ENCODE measurements at places on chromosomes 7 and 10.
A peak's percentile ranks its signal among the peaks of the same experiment; 100 is the strongest.

- peak; percentile 40 for DNase-seq
These were observed 45.2 kb upstream of the SPOCK2 start for GRCh38 chr10:72133517-72133916.

DNA sequence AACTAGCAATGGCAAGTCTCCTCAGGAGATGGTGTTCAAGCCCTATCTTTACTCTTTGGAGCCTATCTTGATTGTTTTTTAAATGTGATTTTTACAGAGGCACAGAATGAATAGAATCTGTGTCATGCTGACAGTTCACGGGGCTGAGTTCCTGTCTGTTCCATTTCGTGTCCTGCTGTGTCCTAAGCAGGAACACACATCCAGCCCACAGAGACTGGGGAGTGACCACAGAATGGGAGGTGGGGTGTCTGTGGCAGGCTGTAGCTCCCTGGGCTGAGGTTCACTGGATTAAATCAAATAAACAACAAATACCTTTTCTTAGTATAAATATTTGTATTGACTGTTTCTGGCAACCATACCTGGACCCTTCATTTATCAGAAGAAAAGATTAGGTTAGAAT, 73.4 kb upstream of the CARD11 start:
- DNase-seq = no peak

DNA sequence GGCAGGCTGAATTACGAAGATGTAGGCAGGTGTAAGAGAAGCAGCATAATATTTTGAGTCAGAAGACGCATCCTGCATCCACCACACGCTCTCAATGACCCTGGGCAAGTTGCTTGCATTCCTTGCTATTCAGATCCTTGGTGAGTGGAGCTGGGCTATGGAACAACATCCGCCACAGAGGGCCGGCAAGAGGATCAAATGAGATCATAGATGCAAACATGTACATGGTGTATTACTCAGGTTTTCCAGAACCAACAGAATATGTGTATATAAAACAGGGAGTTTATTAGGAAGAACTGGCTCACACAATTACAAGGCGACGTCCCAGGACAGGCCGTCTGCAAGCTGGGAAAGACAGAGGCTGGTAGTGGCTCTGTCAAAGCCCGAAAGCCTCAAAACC, 51.5 kb downstream of the ADAM12 start:
- no peak for DNase-seq

DNA sequence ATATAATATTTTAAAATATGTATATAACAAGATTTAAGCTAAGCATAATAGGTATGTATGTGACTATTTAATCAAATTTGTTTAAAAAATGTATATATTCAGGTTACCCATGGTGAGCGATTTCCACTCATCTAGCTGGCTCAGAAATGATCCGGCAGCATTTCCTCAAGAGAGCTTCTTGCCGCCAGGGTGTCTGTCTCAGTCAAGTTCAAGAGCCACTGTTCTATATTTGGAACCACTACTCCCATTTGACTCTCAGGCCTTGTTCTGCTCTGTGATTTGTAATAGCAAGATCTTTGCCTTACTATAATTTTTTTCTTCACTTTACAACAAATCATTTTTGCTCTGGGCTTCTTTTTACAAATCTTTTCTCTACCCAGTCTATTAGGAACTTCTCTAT, 48.7 kb upstream of the CNTNAP2 start:
- no peak for DNase-seq

GRCh38 chr7:152851326-152851725, 91.8 kb downstream of the ACTR3B start:
- no peak for DNase-seq

- DNase-seq = no peak
These were observed 93.6 kb downstream of the HGF start for GRCh38 chr7:81676105-81676811.

DNA sequence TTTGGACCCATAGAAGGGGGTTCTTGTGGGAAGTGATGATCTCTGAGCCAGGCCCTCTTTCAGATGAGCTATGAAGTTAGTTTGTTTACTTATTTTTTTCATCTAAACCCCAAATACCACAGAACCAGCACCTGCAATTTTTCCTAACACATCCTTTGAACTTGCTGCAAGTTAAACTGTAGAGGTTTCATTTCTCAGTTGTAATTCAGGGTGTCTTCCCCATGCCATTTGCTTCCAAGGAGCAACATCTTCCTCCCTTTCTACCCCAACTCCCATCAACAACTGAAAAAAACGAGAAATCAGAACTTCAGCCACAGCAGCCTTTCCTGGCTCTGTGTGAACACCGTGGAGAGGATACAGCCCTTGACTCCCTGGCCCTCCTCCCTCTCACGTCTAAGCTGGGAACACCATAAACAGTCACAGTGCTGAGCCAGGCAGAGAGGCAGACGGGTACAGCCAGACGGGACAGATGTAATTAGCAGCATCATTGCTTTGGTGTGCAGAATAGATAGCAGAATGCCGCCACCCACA, 63.6 kb downstream of the RGS10 start:
- no peak for DNase-seq

GRCh38 chr7:78345979-78346378, 547.4 kb downstream of the PHTF2 start:
- no peak for DNase-seq

GRCh38 chr7:77802557-77803405, 4.2 kb downstream of the PHTF2 start:
- no peak for DNase-seq

GRCh38 chr10:44946205-44946604, 13.4 kb upstream of the RASSF4 start:
- no peak for DNase-seq

DNA sequence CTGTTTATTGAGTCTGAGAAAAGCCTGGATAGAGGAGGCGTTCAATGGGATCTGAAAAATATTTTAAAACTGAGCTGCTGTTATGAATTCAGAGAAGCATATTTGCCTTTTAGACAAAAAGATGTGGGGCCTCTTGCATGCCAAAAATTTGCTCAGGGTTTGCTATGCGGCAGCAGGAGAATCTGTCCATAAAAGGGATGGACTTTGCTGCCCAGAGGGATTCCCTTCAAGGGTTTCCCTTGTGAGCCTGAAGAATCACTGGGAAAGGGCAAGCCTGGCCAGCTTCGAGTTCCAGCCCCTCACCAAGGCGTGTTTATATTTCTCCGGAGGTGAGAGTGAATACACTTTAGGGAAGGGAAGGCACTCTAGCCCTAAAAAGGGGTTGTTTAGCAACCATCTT, 55.5 kb upstream of the CALD1 start:
- no peak for DNase-seq

- peak; percentile 8 for DNase-seq
These were observed 348.2 kb upstream of the C7orf33 start for GRCh38 chr7:148242294-148242821.

DNA sequence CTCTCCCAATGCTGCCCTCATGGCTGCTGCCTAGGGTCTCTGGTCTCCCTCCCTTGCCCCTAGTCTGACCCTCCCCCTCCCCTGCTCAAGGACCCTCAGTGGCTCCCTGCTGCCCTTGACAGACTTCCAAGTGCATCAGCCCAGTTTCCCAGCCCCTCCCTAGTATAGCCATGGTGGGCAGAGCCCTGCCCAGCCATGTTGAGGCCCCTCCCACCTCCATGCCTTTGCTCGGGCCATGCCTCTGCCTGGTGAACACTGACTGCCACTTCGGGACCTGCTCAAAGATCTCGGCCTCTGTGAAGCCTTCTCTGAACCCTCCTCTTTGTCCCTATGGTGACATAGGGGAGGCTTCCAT, 73.2 kb downstream of the MYL10 start:
- no peak for DNase-seq

DNA sequence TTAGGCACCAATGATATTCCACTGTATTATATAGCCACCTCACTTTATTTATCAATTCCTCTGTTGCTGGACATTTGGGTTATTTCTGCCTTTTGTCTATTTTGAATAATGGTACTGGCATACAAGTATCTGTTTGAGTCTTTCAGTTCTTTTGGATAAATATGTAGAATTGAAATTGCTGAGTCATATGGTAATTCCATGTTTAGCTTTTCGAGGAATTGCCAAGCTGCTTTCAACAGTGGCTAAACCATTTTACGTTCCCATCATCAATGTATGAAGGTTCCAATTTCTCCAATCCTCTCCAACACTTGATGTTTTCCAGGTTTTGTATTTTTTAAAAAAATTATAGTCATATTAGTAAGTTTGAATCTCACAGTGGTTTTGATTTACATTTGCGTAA, 42.3 kb downstream of the JMJD1C start:
- no peak for DNase-seq

DNA sequence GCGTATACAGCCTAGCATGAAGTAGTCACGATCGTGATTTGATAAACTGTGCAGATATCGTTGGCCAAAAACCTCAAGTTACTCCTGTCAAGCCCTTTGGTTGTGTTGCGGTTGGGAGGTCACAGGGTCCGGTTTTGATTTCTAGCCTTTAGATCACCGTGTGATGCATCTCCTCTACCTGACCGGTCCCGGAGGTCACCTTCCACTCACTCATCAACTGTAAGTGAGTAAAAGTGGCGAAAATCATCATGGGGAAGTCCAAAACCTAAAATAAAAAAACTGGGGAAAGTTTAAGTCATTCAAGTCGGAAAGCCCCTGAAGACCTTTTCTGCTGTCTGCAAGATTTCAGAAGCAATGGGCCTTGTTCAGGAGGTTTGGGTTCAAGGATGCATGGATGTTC, 62.8 kb downstream of the ADARB2 start:
- no peak for DNase-seq

GRCh38 chr7:68321776-68322496, 1276.3 kb upstream of the AUTS2 start:
- no peak for DNase-seq

DNA sequence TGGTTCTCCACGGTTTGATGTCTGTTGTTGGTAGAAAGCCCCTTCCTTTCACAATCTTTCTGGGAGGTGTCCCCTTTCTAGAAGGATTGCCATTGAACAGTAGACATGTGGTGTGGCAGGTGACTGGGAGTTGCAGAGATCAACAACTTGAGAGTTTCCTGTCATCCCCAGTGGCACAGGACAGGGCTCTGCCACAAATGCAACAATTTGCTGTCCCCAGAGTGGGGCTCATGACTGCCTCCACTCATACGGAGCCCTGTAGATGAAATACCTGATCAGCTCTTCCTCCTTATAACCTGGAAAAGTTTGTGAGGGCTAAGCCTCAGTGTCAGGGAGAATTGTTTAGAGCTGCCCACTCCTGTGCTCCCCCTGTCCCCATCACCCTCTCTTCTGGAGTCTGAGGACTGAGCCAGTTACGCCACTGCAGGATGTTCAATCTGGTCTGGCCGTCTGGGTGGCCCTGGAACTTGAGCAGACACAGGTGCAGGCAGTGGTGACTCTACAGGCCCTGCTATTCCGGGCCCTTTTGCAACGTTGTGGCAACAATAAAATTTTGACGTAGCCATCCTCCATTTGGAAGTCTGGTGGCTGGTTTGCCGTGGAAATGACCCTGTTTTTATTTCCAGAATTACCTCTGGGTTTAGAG, 6.5 kb downstream of the DBNL start:
- no peak for DNase-seq

DNA sequence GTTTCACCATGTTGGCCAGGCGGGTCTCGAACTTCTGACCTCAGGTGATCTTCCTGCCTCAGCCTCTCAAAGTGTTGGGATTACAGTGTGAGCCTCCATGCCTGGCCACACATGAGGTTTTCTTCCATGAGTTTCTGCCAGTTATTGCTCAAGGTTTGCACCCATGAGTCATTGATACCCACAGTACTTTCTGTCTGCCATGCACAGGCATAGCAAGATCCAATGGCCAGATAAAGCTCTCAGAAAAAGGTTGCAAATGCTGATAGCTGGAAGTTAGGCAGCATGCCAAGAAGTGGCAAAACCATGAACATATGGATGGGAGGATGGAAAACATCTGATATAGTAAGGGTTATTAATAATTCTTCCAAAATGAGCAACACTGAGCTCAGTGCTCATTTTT, 298.7 kb upstream of the NRG3 start:
- DNase-seq = no peak

DNA sequence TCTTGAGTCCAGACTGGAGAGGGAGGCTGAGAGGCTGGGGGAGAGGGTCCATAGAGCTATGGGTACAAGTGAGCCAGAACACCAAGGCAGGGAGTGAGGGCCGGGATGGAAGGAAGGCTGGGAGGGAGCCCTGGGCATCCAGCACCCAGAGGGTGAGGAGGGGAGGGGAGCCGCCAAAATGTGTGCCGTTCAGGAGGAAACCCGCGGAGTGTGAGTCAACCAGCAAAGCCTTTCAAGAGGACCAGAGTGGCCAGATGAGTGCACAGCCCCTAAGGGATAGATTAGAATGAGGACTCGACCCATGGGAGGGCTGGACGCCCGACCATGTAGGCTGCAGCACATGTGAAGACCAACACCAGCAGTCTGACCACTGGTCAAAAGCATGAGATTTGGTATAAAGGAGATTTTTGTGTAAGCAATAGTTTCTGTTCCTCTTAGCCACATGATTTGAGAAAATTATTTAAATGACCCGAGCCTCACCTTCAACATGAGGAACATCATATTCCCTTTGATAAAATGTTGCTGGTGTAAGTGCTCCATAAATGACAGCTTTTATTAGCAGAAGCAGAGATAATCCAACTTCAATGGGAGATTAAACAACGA, 179.7 kb upstream of the GRB10 start:
- no peak for DNase-seq

DNA sequence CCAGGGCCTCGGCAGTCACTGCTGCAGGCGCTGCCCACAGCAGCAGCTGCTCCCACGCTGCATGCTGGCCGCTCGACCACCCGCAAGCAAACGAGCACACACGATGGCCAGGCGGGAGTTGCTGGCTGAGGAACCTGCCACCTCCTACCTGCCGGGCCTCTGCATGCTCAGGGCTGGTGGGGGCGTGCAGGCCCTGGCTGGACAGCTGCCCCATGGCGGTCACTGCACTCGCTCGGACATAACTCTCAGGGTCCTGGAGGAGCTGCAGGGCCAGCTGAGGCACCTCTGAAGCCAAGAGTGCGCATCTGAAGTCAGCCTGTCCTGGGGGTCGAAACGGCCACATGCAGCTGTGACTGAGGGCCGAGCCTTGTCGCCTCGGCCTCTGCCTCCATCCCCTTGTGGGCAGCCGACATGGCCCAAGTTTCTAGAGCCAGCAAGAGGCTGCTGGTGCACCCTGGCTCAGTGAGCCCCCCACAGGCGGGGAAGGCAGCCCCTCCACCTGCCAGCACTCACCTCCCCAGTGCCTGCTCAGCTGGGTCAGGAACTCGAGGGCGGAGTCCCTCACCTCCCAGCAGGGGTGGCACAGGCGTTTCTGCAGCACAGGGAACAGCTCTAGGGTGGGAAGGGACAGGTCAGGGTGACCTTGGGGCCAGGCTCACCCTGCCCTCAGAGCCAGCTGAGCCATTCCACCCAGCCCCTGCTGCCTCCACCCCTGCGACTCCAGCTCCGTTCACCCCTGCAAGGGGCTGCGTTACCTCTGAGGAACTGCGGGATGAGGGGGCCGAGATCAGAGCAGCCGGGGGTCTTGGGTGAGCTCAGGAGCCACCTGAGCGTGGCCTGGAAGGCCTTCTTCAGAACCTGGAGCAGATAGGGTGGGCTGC, 16.1 kb downstream of the BRAT1 start:
- no peak for DNase-seq

Measured in astrocyte of the cerebellum (primary cell).